ENCODE measurements at places on chromosomes 4 and X.
A peak's percentile ranks its signal among the peaks of the same experiment; 100 is the strongest.

GRCh38 chrX:101368800-101369199 lies 17.2 kb downstream of the BTK start:
- no peak for ATAC-seq

GRCh38 chrX:110418316-110419235 lies 59.9 kb downstream of the RTL9 start:
- ATAC-seq: peak; percentile 83

DNA sequence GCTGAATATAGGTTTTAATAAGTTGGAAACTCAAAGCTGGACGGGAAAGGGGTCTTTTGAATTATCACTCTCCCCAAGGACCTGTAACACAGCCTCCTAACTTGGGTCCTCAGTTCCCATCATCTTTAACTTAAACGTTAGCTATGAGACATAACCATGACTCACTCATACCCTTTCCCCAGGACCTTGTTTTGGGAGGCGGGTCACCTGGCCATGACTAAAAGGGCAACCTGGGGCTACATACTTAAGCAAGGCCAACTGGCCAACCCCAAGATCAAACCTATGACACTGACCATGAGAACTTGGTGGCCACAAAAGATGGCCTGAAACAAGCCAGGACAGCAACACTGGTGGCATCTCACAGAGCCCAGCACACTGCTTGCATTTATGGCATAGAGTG lies 89.0 kb downstream of the SH3KBP1 start:
- ATAC-seq: no peak

DNA sequence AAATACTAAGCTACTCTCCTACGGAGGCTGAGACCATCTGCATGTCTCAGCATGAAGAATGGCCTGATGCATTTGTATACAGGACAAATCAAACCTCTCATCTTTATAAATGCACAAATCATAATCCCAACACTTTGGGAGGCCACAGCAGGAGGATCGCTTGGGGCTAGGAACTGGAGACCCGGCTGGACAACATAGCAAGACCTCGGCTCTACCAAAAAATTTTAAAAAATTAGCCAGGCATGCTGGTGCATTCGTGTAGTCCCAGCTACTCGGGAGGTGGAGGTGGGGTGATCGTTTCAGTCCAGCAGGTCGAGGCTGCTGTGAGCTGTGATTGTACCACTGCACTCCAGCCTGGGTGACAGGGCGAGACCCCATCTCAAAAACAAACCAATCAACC lies 262.8 kb downstream of the DHRSX start:
- no peak for ATAC-seq

- no peak for ATAC-seq
Observed at GRCh38 chrX:19358521-19358920, 14.8 kb downstream of the PDHA1 start.

GRCh38 chrX:136666088-136666487 lies 18.1 kb downstream of the CD40LG start:
- ATAC-seq: no peak

GRCh38 chr4:15913631-15913970 lies 24.9 kb downstream of the FGFBP1 start:
- ATAC-seq: peak; percentile 93

GRCh38 chrX:130654409-130654950 lies 248.5 kb downstream of the ENOX2 start:
- peak; percentile 92 for ATAC-seq

DNA sequence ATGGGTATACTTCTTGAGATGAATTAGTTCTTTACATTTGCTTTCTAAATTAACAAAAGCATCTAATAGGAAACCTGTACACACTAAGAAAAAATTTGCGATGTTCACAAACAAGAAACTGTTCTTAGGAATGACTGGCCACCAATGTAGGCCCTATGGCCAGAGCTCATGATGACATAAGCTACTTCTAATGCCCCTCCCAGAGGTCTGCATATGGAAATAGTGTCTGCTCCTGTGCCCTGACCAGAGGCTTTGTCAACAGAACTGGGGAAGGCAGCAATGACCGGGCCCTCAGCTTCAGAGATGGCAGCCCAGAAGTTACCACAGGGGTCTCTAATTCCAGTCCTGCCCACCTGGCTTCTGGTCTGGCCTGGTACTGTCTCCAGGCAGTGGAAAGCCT lies 15.0 kb upstream of the BCLAF3 start:
- no peak for ATAC-seq

DNA sequence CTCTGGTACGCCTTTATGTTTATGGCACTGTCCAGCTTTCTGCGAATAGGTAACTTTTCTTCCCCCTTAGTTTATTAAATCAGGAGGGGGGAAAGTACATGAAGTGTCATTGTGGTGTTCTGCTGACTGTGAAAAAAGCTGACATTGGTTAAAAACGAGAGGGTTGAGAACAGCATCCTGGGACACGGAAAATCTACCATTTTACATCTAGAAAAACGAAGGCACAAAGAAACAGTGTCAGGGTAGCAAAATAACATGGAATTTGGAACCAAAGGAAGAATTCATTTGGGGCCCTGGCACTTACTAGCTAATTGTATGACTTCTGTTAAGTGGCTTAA lies 1.2 kb upstream of the AMOT start:
- ATAC-seq: no peak

DNA sequence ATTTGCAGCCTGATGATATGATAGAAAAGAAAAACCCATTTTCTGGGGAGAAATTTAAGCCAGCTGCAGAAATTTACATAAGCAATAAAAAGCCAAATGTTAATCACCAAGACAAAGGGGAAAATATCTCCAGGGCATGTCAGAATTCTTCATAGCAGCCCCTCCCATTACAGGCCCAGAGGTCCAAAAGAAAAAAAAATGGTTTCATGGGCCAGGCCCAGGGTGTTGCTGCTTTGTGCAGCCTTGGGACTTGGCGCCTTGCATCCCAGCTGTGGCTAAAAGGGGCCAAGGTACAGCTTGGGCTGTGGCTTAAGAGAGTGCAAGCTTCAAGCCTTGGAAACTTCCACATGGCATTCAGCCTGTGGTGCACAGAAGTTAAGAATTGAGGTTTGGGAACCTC lies 97.9 kb upstream of the CDX4 start:
- ATAC-seq: no peak

DNA sequence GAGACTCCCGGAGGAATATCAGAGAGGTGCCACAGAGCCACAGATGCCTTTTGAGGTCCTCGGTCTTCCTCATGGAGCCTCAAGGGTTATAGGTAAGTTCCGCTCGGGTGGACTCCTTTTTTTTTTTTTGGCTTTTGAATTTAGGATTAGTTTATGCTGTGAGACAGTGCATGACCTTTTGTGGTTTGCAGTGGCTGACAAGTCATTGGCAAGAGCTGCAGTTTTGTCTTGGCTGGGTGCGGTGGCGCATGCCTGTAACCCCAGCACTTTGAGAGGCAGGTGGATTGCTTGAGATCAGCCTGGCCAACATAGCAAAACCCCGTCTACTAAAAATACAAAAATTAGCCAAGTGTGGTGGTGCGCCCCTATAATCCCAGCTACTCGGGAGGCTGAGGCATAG lies 4.5 kb upstream of the GRSF1 start:
- no peak for ATAC-seq

DNA sequence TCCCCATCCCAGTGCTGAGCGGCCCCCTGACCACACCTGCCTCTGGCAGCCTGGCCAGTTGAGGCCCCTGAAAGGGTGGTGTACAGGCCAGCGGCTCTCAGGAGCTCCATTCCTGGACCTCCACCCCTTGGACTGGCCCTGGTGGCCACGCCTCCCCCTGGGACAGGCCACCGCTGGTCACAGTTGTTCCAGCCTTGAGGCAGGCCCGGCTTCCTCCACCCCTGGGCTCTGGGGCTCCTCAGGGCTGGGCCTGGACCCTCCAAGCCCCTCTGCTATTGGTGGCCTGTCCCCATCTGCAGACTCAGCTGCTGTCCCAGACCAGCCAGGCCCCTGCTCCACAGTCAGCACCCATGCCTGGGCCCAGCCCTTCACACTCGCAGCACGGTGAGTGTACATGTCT lies 93.2 kb upstream of the NKX1-1 start:
- no peak for ATAC-seq

DNA sequence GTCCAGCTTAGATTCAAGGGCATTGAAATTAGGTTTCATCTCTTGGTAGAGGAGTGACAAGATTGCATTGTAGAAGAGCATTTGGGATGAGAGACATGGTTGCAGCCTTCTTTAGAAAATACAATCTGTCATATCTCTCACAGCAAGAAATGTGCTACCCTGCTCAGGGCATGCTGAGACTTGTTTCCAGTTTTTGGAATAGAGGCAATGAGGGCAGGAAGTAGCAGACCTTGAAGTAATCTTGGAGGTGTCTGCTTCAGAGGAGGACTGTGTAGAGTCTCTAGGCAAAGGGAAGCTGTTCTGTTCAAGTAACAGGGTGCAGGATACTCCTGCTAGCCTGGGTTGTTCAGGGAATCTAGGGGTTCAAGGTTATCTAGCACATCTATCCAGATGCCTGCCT lies 116.1 kb upstream of the ZNF827 start:
- ATAC-seq: no peak

- ATAC-seq: no peak
Observed at GRCh38 chr4:145107126-145107525, 9.0 kb downstream of the ABCE1 start.

DNA sequence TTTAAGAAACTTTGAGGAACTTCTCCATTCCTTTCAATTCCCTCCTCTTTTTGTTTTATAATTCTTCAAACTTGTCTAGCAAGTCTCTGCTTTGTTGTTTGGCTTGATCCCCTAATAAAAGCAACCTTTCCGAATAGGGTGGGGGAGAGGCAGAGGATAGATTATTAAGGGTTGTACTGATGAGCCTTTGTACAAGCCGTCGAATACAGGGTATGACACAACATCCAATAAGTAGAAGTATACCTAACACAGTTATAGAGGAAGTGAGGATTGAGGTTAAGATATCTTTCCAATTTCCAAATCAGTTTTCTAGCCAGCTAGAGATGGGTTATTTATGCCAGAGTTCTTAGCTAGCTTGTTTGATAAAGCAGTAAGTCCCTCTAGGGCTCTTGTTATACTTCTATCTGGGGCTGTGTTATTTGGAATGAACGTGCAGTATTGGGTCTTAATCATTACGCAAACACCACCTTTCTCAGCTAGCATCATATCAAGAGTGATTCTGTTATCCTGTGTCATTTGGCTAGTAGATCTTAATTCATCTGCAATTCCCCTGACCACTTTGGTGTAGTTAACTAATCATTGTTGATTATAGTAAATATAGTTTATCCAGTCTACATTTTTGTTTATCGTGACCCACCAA lies 18.5 kb downstream of the METAP1 start:
- ATAC-seq: no peak

Measured in SK-N-SH treated with all-trans-retinoic acid at 6 μM for 48 hours (cell line).